AG04449 (cell line): ENCODE measurements at places on chromosomes 7 and 10.
A peak's percentile ranks its signal among the peaks of the same experiment; 100 is the strongest.

GRCh38 chr10:116536810-116537209 is 8.9 kb upstream of the PNLIP start:
- no peak for DNase-seq

- DNase-seq: no peak
Observed at GRCh38 chr10:49594594-49594993, 15.5 kb upstream of the SLC18A3 start.

DNA sequence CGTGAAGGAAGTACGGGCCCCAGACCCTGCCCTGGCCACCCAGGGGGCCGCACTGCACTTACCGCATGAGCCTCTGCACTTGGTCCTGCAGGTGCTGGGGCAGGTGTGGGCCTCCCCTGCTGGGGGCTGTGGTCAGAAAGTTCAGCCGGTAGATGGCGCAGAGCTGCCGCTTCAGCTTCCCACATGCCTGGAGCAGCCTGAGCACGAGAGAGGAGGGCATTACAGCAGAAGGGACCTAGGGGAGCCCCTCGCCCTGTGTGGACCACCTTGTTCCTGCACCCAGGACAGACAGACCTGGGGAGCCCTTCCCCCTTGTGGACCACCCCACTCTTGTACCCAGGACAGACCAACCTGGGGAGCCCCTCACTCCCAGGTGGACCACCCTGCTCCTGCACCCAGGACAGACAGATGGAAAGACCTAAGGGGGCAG is 8.7 kb upstream of the PYROXD2 start:
- no peak for DNase-seq

- no peak for DNase-seq
Observed at GRCh38 chr10:77921395-77921794, 5.2 kb downstream of the DLG5 start.

- DNase-seq: no peak
Observed at GRCh38 chr10:106836933-106837663, 327.4 kb downstream of the SORCS1 start.

DNA sequence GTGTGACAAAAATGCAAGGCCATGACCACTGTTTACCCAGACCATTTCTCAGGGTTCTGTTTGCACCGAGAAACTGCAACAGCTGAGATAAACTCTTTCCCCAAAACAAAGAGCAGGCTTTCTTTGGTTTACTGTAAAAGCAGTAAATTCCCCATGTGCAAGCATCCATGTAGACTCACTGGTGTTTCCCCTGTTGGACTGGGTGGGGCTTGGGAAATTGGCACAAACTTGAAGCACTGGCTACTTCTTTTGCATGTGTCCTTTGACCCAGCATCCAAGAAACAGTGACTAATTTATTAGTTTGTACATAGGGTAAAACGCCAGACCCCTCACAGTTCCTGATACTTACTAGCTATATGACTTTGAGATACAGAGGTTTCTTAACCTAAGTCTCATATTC is 12.3 kb downstream of the IQUB start:
- no peak for DNase-seq

DNA sequence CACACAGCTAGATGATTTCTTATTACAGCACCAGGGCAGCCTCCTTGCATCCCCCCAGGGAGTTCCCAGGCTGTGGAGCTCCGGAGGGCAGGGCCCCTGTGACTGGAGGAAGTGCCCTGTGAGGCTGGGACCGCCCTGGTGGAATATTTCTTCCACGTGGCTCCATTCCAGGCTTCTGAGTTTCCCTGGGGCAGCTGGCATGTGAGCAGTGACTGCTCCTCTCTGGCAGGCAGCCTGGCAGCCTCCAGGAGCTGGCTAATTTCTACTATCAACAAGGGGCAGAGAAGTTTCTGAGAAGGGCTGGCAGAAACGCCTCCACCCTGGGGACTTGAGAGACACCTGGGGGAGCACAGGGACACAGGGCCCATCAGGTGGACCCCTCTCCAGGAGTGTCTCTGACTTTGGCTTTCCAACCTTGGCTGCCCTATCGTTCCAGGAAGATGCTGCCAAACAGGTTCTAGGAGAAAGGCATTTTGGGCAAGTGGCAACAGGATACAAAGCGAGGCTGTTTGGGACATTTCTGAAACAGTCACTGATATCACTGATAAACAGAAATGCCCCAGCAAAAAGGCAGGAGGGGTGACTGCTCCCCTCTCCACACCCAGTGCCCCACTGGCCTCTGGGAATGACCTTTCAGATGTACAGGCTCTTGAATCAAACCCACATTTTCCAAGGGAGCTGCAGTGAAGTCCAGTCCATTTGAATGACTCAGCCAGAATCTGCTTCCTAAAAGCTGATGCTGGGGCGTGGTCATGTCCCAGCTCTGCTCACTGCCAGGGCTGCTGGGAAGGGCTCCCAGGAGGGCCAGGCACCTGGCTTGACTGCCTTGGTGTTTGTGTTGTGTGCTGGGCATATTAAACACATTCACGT is 16.1 kb downstream of the MYOF start:
- peak; percentile 83 for DNase-seq

- DNase-seq: no peak
Observed at GRCh38 chr7:99943641-99944496, 14.4 kb upstream of the GJC3 start.

- DNase-seq: no peak
Observed at GRCh38 chr10:88840104-88840503, 11.5 kb downstream of the ANKRD22 start.

DNA sequence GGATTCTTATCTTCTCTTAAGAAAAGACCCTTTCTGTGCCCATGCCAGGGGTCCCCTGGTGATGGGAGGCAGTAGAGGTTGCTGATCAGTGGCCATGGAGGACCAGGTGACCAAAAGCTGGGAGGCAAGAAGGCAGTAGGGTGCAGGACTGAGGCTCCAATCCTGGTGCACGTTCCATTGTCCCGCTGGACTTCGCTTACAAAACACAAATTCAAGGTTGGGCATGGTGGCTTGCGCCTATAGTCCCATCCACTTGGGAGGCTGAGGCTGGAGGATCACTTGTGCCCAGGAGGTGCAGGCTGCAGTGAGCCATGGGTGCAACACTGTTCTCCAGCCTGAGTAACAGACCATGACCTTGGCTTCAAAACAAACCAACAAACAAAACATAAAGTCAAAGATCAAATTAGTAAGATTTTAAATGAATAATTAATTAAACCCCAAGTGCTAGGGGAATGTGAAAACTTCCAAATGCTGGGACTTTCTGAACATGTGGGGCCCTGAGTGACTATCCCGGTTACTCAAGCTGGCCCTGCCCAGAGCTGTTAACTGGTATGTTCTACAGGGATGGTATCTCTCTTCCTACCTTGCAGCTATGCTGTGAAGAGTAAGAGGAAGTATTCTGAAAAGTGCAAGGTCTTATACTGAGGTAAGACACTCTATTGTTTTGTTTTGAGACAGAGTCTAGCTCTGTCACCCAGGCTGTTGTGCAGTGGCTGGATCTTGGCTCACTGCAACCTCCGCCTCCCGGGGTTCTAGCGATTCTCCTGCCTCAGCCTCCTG is 97.6 kb downstream of the LYZL2 start:
- DNase-seq: no peak

DNA sequence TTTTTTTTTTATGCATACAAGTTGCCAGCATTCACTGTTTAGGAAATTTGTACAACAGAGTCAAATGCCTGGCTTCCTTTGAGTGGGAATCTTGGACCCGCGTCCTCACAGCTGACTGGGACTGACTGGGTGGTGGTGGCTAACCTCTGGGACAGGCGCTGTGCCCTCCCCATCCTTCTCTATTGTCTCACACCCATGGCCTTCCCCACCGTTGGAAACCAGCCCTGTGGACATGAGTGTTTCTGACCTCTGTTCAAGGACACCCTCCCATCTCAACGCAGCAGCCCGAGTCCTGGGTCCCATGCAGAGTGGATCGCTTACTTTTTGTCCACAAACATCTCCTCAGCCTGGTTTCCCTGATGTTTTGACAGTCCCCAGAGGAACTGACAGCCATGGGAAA is 125.1 kb upstream of the PPIF start:
- DNase-seq: no peak

- no peak for DNase-seq
Observed at GRCh38 chr10:119780879-119781480, 55.1 kb downstream of the INPP5F start.

DNA sequence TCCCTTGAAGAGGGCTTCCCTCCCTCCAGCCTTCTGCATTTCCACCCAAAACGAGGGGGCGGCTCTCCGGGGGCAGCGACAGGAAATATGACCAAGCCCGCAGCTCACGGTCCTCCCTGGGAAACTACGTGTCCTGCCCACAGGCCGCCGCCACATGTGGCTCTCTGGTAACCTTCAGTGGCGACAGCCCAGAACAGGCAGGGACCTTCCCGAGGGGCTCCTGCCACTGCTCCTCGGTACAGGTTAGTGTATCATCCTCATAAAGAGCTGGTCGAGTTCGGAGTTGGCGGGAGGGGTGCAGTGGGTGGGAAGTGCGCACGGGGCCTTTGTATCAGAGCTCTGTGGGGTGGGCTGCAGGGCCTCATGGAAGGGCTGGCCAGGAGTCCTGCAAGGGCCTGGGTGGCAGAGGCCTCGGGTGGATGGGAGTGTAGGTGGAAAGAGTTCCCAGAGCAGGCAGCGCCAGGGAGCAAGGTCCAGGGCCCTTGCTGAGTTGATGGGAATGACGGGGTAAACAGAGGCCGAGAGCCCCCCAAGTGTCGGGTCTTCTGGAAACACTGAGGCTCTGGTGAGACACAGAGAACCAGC is 66.0 kb downstream of the TCERG1L start:
- DNase-seq: no peak

DNA sequence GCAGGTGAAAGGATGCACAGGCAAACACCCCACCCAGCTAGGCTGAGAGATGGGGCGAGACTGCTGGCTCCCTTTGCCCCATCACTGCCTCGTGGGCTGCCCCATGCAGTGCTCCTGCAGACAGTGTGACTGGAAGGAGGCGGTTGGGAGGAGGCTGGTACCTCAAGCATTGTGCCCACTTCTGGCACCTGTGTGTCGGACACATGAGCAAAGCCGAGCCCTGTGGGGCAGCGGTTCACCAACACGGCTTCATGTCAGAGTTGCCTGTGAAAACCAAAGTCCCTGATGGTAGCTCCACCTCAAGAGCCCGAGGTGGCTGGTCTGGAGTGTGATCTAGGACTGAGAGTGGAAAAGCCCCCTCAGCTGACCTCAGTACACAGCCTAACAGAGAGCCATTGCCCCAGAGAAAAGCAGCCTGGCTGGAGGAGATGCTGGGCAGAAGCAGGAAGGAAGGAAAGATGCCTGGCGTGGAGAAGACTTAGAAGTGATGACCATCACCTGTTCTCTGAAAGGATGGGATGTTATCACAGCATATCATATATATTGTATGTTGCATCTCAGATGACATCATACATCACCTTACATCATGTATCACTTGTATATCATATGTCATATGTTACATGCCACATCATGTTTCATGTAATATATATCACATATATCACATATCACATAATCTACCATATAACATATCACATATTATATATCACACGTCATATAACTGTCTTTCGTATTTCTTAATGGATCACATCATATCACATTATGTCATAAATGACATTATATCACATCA is 75.6 kb downstream of the ADCY1 start:
- no peak for DNase-seq

GRCh38 chr7:32299133-32299702 is 191.0 kb downstream of the LSM5 start:
- DNase-seq: no peak

DNA sequence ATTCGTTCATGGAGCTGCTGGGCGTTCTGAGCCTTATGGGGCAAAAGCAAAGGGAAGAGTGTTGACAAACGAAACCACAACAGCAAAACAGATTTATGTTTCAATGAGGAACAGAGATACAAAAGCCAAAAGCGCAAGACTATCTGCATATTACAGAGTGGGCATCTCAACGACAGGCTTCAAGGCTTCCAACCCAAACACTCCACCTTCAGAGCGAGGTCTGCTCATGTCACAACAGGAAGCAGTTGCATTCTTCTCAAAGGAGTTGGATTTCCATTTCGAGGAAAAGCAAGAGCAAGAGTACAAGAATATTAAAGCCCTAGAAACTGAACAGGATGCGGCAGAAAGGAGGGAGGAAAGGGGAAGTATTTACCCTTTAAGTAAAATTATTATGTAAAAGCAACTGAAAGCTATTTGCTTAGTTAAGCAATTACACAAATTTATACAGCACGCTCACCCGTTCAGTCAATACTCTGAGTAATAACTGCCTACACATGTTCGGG is 189.3 kb downstream of the ELMO1 start:
- no peak for DNase-seq

DNA sequence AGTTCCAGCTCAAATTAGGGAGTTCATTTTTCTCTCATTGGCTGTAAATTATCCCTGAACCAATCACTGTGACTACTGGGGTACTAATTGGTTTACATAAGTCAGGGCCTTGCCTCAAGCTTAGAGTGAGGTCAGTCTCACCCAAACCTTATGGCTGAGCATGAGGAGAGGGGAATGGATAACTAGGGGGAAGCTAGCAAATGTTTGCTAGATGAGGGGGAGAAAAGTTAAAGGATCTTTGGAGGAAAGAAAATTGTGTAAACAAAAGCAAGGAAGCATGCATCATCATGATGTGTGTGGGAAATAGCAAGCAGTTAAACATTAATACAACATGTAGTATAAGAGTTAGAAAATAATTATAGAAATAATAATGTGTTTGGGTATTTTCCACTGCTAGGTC is 121.9 kb downstream of the BBS9 start:
- DNase-seq: no peak

GRCh38 chr7:143449793-143450192 is 6.5 kb downstream of the TAS2R60 start:
- DNase-seq: no peak

DNA sequence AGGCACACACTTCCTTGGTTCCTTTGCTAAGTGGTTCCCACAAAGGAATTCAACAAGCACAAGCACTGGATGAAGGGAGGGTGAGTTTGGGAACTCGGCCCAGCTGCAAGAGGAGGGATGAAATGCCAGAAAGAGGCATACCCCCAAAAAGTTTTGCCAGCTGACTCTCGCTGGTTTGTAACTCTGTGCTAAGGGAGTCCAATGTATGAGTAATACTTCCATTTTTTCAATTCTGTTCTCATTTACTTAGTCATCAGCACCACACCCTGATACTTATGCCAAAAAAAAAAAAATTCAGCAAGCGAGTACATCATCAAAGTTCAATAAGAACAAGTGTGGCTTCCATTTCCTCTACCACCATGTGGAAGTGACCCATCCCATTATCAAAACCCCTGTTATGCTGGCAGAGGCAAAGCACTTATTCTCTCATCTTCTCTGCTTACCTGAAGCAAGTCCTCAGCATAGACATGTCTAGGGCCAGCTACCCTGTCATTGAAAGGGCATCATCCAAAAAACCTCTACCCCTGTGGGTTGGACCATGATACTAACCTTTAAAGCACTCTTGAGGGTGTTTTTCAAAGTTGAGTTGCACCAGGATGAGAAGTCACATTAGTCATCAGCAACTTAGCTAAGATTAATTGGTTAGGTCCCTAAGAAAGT is 6.9 kb upstream of the HYCC1 start:
- peak; percentile 45 for DNase-seq

GRCh38 chr7:126700807-126701604 is 551.7 kb downstream of the GRM8 start:
- peak; percentile 85 for DNase-seq

GRCh38 chr10:22478555-22479334 is 133.4 kb downstream of the SPAG6 start:
- DNase-seq: no peak

- peak; percentile 98 for DNase-seq
Observed at GRCh38 chr7:99562832-99563231, 4.4 kb downstream of the ZNF655 start.

- DNase-seq: no peak
Observed at GRCh38 chr10:53537508-53537907, 764.9 kb upstream of the MBL2 start.
